NK-92 treated with Interleukin-12 subunit alpha and Interleukin-12 subunit beta, amount 100 ng/mL, for 24 hours (cell line): ENCODE measurements at places on chromosomes 4 and X.

- no peak for DNase-seq
Observed at GRCh38 chr4:159159611-159160010, 56.7 kb downstream of the RAPGEF2 start.

DNA sequence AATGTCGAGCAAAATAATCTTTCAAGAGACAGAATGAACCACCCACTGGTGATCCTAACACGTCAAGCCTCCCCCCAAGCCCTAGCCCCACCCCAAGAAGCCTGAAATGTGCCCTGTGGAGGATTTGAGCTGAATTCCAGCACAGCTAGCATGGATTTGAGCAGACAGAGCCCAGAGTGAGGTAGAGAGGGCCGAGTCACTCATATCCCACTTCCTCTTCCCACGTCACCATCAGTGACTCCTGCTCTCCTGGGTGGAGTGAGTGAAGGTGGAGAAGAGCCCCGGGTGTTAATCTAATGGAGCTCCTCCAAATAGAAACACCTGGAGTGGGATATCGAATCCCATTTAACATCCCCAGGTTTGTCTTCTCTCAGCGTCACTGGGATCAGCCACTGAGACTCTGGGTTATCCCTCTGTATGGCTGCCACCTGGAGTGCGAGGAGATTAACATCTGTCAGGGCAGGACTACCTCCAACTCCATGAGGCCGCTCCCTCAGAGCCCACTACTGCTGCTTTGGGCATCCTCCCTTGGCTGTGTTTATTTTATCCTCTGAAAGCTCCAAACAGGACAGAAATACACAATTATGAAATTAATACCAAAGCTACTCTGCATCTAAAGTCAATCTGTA lies 136.6 kb downstream of the NWD2 start:
- DNase-seq = no peak

DNA sequence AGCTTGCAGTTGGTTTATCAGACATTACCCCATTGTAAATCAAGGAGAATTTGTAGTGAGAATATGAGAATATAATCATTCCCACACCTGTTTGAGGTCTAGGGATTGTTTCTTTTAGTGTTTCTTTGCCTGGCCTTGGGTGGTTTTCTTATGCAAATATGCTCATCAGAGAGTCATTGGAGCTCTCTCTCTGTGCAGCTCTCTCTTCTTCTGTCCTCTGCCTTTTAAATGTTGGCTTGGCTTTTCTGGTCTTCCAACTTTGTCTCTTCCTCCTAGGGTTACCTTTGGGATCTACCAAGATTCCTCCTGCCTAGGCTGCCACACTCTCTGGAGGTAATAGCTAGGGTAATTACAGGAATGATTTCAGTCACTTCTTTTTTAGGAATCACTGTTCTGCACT lies 102.3 kb upstream of the ARSJ start:
- DNase-seq = no peak

- DNase-seq = no peak
Observed at GRCh38 chr4:40575846-40576245, 53.8 kb downstream of the RBM47 start.

DNA sequence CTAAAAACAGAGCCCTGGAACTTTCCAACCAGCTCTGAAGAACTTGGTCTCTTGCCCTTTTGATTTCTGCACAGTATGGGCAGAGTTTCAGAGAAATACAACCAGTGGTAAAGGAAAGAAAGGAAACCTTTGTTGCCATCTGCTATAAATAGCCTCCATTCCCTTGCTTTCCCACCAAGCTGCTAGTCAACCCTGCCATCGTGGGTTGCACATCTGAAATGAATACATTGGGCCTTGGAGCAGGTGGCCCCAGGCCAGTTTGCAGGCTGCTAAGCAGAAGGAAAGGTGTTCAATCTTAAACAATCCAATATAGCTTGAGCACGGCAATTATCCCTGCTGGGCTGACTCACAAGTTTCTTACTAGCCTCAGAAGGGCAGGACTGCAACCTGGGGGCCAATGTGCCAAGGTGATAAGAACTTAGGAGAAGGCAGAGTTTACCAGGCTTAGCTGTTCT lies 142.5 kb downstream of the PPARGC1A start:
- DNase-seq = no peak

GRCh38 chr4:100366213-100366612 lies 151.6 kb downstream of the EMCN start:
- DNase-seq = no peak

DNA sequence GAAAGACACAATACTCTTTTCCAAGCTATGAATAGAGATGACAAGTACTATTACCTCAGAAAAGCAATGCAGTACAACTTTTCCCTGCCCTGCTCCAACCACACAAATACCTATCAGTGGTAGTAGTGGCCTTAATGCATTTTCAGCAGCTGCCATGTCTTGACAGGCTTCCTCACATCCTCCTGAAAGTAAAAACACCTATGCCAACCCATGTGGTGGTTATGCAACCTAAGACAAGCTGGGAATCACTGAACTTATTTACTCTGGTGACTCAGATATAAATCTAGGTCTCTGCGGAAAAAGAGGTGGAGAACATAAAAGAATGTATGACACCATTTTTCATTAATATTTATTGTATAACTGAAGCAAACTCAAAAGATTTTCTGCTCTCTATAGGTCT lies 14.5 kb downstream of the WDFY3 start:
- no peak for DNase-seq

DNA sequence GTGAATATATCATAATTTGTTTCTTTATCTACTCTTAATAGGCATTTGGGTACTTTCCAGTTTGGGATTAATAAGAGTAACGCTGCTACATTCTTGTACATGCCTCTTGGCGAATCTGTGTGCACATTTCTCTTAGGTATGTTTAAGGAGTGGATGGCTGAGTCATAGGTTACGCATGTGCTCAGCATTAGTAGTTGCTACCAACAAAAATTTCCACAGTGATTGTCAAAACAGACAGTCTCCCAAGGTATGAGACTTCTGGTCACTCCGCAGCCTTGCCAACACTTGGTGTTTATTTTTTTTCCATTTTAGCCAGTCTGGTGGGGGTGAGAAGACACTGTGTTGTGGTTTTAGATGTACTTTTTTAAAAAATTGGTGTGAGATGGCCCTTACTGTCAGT lies 44.6 kb downstream of the FGFBP1 start:
- no peak for DNase-seq
